SK-N-SH (cell line): ENCODE measurements at places on chromosomes 6 and 20. TPM values are rescaled to one million over a fixed set of nuclear protein-coding genes. Genes with fewer than 3 reads are reported as not detected.

The PRKN gene
- 0.76 and 0.83 TPM in 2 replicates for polyA plus RNA-seq

DNA sequence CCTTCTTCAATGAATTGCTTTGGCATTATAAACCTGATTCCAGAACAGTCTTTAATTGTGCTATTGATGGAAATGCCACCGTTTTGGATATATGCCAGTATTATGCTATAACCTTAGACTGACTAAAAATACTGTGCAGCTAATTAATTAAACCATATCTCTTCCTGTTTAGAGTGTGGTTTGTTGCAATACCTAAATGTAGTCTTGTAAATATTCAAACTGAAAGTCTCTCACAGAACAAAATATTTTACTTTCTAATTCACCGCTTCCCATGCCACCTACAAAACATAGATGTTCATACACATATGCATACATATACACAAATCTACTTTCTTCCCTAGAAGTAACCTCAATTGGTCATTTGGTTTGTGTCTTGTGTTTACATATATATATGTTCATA is 126.6 kb downstream of the SIM1 start:
- no peaks in the 10 kb centered on the region; the same call in 1 of the 2 replicates for H3K4me1 ChIP-seq
- H3K27me3 ChIP-seq, result no peaks in the 10 kb centered on the region
- H3K4me3 ChIP-seq, result no peak overlapping the region
- no peaks in the 10 kb centered on the region for H3K36me3 ChIP-seq

- H3K4me3 ChIP-seq, result no peak overlapping the region
- H3K27me3 ChIP-seq, result no peaks in the 10 kb centered on the region
- peaks cover 3% of the 10 kb centered on the region; the same call in 1 of the 2 replicates for H3K36me3 ChIP-seq
- H3K27ac ChIP-seq, result no peak overlapping the region
- DNase-seq, result no peak
These were observed 19.6 kb downstream of the SOBP start for GRCh38 chr6:107509506-107509905.

GRCh38 chr6:156102129-156102528 is 646.5 kb upstream of the NOX3 start:
- no peak for DNase-seq
- H3K36me3 ChIP-seq, result no peaks in the 10 kb centered on the region
- no peaks in the 10 kb centered on the region for H3K4me1 ChIP-seq
- H3K4me3 ChIP-seq, result no peak overlapping the region
- H3K27me3 ChIP-seq, result no peaks in the 10 kb centered on the region
- no peak overlapping the region for H3K27ac ChIP-seq

DNA sequence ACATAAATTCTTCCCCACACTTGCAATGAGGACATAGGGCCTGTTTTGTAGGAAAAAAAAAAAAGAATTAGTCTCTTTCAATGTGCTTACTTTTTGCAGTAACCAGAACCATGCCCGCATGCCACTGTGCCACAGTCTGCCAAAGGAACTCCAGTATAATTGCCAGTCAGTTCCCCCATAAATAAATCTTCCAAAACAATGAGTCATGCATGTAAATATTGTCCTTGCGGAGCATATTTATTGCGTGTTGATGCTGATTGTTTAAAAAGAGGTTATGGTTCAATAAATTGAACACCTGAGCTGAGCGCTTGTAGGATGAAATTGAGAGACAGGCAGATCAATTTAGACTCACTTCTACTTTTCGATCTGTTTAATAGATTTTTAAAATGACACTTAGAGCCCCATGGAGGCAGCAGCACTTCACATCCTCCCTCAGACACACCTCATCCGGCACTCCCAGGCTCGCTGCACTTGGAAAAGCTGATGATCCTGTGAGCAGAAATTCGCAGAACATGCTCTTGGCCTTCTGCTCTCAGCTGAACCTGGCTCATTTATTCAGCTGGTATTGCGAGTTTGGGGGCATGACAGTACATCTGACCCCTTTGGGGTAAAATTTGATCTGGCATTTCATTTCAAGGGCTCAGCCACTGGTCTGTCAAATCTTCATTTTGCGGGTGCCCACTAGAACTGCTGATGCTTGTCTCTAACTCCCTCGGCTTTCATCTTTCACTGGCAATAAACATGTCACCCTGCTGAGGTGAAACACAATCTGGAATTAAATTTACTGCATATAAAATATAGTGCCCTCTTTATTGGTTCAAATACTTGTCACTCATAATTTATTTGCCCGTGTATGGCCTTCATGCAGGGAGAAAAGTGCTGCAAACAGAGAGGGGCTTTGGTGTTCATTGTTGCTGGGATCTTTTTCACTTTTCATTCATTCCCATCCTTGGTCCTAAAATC is 371.1 kb upstream of the POU3F2 start:
- H3K36me3 ChIP-seq, result no peaks in the 10 kb centered on the region
- H3K27ac ChIP-seq, result no peak overlapping the region
- no peak overlapping the region for H3K4me3 ChIP-seq
- no peaks in the 10 kb centered on the region for H3K27me3 ChIP-seq
- DNase-seq, result no peak

DNA sequence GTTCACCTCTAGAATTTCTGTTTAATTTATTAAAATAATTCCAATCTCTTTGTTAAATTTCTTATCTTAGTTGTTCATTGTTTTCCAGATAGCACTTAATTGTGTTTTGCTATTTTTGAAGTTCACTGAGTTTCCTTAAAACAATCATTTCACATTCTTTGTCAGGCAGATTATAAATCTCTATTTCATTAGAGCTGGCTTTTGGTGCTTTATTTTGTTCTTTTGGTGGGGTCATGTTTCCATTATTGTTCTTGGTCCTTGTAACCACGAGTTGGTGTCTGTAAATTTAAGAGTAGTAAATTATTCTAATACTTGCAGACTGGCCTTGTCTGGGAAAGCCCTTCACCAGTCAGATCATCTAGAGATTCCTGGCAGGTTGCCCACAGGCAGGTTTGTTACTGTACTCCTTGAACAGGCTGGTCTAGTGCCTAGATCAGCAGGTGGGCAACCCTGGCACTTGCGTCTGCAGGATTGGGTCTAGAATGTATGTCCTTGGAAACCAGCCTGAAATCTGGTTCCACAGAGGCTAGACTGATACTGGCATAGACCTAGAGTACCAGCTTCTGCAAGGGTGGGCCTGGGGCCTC is 110.4 kb downstream of the ADGB start:
- H3K4me3 ChIP-seq, result no peak overlapping the region
- no peaks in the 10 kb centered on the region for H3K4me1 ChIP-seq
- no peaks in the 10 kb centered on the region for H3K36me3 ChIP-seq
- H3K27ac ChIP-seq, result no peak overlapping the region

DNA sequence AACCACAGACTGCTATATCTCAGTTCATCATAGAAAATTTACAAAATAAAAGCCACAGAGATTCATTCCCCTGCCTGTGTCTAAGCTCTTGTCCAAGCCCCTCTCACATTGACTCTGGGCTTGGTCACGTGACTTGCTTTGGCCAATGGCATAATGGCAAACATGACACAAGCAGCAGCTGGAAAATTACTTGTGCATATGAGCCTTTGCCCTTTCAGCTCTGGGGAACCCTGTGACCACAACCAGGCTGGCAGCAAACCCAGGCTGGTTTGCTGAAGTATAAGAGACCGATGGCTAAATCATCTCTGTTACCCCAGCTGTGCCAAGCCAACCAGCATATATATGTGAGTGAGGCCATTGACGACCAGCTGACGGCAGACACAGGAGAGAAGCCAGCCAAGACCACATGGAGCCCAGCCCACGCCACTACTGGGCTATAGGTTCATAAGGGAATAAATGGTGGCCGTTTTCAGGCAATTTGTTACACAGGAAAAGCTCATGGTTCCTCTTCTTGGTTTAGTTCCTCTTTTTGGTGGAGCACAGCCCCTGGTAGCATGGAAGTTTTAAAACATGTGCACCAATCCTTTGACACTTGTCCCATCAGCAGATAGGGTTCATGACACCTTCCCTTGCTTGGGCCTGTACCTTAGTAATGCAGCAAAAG is 31.8 kb upstream of the RSPO4 start:
- no peaks in the 10 kb centered on the region for H3K27me3 ChIP-seq
- no peaks in the 10 kb centered on the region for H3K36me3 ChIP-seq
- H3K4me3 ChIP-seq, result no peak overlapping the region
- no peaks in the 10 kb centered on the region for H3K4me1 ChIP-seq
- DNase-seq, result no peak

GRCh38 chr6:27502508-27503435 is 29.9 kb upstream of the ZNF184 start:
- H3K27ac ChIP-seq, result no peak overlapping the region
- peak overlapping the region; percentile 56 for H3K4me3 ChIP-seq
- H3K27me3 ChIP-seq, result peaks cover 15% of the 10 kb centered on the region; the same call in 1 of the 2 replicates
- H3K4me1 ChIP-seq, result no peaks in the 10 kb centered on the region
- DNase-seq, result no peak
- H3K36me3 ChIP-seq, result no peaks in the 10 kb centered on the region

DNA sequence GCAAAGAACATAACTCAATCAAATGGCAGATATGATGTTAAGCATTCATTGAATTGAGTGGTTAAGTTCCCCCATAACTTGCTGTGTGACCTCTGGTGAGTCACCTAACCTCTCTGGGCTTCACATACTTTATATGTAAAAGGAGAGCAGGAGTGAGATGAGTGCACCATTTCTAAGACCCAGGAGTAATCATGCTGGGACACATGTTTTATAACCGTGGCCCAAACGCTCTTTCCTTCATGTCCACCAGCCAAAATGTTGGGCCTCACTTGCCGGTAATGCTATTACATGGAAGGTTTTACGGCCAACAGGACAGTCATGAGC is 40.3 kb upstream of the CCDC167 start:
- peaks cover 24% of the 10 kb centered on the region; the same call in 1 of the 2 replicates for H3K4me1 ChIP-seq
- DNase-seq, result no peak
- no peak overlapping the region for H3K4me3 ChIP-seq
- H3K36me3 ChIP-seq, result no peaks in the 10 kb centered on the region
- H3K27ac ChIP-seq, result no peak overlapping the region

DNA sequence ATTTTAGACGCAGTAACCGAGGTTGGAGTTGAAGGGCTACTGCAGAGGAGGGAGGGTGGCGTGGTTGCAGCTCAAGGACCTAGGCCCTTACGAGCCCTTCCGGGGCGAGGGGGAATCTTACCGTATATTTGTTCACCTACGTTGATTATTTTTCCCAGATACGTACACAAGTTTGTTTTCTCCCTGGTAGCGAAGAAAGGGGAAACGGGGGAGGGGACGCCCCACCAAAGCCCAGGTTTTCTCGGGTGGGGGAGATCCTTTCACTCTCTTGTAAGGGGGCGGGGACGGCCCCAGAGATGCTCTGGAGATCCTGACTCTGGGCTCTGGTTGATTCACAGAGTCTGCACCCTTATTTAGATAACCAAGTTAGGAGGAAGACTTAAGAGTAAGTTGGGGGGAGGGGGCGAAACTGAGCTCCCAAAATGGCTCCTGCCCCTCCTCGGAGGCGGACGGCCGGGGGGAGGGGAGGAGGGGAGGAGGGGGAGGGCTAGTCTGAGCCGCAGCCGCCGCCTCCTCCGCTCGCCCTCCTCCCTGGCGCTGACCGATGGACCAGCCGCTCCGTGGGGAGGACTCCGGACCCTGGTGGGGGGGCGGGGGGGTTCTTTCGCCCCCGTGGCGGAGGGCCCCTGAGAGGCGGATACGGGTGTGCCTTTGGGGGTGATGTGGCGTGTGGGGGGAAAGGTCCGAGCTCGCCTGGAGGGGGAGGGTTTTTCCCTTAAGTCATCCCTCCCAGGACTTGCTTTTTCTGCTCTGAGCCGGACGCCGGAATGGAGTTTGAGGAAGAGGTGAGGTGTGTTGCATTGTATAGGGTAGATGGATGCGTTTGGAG is 2.2 kb downstream of the BRD2 start:
- peak overlapping the region; percentile 80 for H3K4me3 ChIP-seq
- H3K4me1 ChIP-seq, result peaks cover 15% of the 10 kb centered on the region; the same call in 1 of the 2 replicates
- peak overlapping the region; percentile 97 for H3K27ac ChIP-seq

- H3K36me3 ChIP-seq, result no peaks in the 10 kb centered on the region
- no peaks in the 10 kb centered on the region for H3K27me3 ChIP-seq
- H3K4me3 ChIP-seq, result no peak overlapping the region
- H3K4me1 ChIP-seq, result no peaks in the 10 kb centered on the region
- H3K27ac ChIP-seq, result no peak overlapping the region
These were observed 46.9 kb upstream of the SMAP1 start for GRCh38 chr6:70620746-70621145.

GRCh38 chr6:31103136-31103535 is 9.2 kb downstream of the C6orf15 start:
- no peaks in the 10 kb centered on the region for H3K36me3 ChIP-seq
- H3K4me1 ChIP-seq, result no peaks in the 10 kb centered on the region
- no peaks in the 10 kb centered on the region; the same call in 1 of the 2 replicates for H3K27me3 ChIP-seq
- H3K4me3 ChIP-seq, result no peak overlapping the region

DNA sequence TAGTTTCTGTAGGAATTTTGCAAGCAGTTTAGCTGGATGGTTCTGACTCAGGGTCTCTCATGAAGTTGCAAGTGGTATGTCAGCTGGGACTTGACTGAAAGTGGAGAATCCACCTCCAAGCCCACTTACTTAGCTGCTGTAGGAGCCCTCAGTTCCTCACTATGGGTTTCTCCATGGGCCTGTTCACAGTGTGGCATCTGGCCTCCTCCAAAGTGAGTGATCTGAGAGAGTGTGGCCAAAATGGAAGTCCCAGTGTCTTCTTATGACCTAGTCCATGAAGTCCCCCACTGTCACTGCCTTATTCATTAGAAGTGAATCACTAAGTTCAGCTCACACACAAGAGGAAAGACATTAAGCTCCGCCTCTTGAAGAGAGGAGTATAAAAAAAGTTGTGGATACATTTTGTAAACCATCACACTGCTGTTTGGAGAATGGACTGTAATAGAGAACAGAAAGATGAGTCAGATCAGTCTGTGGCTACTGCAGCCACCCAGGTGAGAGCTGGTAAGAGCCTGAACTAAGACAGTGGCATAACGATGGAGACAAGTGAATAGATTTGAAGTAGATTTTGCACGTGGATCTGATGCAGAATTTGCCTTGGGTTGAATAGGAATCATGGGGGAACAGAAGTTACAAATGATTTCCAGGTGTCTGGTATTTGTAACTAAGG is 4.9 kb upstream of the NELFCD start:
- no peak overlapping the region for H3K27ac ChIP-seq
- H3K36me3 ChIP-seq, result no peaks in the 10 kb centered on the region
- DNase-seq, result no peak
- H3K4me1 ChIP-seq, result no peaks in the 10 kb centered on the region
- no peaks in the 10 kb centered on the region for H3K27me3 ChIP-seq

DNA sequence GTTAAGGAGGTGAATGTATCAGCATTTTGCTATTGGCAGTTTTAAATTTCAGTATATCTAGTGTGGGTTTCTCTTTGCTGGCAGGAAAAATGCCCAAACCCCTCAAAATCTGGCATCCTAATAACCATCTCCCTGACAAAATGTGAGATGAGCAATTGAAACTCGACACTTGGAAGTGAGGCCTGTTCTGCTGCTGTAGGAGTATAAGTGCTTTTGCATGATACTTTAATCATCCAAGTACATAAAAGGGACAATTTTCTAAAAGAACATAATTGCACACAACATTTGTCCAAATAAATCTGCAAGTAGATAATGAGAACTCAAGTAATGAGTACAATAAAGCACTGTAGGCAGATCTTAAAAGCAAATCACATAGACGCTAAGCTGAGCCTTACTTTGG is 36.5 kb downstream of the LAMP5 start:
- H3K4me1 ChIP-seq, result peaks cover 7% of the 10 kb centered on the region; the same call in 1 of the 2 replicates
- no peak overlapping the region for H3K4me3 ChIP-seq
- H3K27me3 ChIP-seq, result no peaks in the 10 kb centered on the region

- no peaks in the 10 kb centered on the region for H3K27me3 ChIP-seq
- no peaks in the 10 kb centered on the region for H3K36me3 ChIP-seq
- DNase-seq, result no peak
- no peak overlapping the region for H3K4me3 ChIP-seq
These were observed 5.8 kb upstream of the EEF1E1 start for GRCh38 chr6:8108031-8108660.
